OCI-LY7 (cell line): ENCODE measurements at places on chromosomes 12 and 14.
A peak's percentile ranks its signal among the peaks of the same experiment; 100 is the strongest.

DNA sequence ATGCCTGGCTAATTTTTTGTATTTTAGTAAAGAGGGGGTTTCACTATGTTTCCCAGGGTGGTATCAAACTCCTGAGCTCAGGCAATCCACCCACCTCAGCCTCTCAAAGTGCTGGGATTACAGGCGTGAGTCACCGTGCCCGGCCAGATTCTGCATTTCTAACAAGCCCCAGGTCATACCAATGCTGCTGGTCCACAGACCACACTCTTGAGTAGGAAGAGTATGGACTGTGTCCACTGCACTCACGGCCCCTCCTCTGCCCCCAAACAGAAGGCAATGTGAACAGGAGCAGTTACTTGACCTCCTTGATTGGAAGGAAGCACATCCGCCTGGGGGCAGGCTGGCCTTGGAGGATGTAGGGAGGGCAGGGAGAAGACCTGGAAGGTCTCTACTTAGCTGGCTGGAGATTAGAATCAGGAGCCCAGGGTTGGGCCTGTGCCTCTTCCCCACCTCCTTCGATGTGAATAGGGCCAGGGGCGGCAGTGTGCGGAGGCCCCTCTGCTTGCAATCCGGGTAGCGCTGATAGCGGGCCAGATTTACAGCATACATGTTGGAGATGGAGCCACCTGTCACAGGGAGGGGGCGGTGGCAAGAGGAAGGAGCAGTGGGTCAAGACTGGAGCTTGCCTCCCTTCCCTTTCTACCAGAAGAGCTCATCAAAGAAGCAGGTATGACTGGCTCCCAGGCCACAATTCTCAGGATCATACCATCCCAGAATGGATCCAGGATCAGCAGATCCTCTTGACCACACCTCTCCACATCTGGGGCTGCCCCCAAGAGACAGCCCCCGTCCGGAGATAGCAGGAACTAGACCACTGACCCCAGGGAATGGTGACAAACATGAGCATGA lies 9.4 kb upstream of the ZNF740 start:
- no peak for DNase-seq

DNA sequence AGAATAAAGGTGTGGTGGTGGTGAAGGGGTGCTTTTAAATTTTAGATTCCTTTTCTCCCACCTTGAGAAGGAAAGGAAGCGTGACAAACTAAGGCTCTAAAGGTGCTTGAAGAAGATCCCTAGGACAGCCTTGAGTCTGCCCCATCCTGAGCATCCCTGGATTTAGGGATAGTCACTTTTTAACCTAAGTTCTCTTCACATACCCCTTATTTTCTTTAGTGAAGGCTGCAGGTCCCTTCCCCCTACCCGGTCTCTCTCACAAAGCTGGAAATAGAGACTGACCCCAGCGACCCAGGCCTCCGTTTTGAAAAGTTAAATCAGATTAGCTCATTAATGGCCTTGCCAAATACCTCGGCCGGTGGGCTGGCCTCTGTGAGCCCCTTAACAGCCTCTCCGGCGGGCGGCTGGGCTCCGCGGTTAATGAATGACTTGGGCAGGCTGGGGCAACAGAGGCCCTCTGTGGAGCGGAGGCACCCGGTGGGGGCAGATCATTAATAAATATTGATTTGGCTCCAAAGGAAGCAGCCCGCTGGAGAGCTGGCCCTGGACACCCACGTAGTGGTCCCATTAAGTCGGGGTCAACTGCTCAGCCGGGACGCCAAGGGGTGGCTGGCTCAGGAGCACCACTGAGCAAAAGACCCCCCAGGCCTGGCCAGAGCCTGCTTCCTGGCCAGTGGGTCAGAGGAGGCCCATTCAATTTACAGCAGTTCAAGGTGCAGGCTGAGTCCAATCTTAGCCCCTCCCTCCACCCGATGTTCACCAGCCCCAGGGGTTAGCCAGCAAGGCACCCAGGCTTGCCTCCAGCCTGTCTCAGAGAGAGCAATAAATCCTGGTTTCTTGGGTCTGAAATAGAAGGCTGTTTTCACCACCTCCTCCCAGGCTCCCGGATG lies 31.8 kb downstream of the PAH start:
- DNase-seq: no peak

- DNase-seq: no peak
Observed at GRCh38 chr14:61460718-61461611, 139.6 kb downstream of the PRKCH start.

- no peak for DNase-seq
Observed at GRCh38 chr14:72851635-72852034, 42.3 kb downstream of the DPF3 start.

DNA sequence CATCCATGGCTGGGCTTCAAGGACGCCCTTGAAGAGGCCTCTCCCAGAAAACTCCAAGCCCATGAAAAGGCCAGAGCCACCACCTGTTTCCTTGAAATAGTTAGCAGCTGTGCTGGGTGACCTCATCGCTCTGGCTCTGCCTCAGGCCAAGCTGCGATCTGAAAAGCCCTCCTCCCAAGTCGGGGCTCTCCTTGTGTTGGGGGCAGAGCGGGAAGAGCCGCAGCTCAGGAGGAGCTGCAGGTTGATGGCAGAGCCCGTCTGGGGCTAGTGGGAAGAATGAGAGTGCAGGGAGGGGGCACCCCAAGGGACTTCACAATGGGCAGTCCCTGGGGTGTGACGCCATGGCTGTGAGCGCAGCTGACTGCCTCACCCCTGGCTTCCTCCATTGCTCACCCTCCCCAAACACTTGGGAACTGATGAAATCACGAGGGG lies 50.0 kb upstream of the STON2 start:
- no peak for DNase-seq

DNA sequence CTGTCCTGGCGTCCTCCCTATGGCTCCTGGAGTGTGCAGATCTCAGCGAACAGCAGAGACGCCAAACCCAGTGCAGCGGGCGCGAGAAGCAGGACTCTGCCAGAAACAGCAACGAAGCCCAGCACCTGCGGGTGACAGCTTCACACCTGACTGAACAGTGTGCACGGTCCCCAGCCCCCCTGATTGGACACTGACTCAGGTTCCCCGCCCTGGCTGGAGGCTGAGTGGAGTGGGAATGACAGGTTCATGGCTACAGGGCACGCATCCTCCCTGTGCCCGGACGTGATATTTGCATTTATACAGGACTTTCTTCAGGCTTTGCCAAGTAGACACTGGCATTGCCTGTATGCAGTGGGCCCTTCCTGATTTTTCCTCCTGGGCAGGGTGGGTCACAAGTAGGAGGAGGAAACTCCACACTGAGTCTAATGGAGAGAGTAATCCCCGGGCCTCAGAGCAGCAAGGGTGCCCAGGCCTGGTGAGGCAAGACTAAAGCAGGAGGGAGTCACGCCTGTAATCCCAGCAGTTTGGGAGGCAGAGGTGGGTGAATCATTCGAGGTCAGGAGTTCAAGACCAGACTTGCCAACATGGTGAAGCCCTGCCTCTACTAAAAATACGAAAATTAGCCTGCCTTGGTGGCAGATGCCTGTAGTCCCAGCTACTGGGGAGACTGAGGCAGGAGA lies 71.6 kb downstream of the ASCL4 start:
- DNase-seq: no peak

- DNase-seq: no peak
Observed at GRCh38 chr12:3869433-3869832, 3.8 kb downstream of the PARP11 start.

DNA sequence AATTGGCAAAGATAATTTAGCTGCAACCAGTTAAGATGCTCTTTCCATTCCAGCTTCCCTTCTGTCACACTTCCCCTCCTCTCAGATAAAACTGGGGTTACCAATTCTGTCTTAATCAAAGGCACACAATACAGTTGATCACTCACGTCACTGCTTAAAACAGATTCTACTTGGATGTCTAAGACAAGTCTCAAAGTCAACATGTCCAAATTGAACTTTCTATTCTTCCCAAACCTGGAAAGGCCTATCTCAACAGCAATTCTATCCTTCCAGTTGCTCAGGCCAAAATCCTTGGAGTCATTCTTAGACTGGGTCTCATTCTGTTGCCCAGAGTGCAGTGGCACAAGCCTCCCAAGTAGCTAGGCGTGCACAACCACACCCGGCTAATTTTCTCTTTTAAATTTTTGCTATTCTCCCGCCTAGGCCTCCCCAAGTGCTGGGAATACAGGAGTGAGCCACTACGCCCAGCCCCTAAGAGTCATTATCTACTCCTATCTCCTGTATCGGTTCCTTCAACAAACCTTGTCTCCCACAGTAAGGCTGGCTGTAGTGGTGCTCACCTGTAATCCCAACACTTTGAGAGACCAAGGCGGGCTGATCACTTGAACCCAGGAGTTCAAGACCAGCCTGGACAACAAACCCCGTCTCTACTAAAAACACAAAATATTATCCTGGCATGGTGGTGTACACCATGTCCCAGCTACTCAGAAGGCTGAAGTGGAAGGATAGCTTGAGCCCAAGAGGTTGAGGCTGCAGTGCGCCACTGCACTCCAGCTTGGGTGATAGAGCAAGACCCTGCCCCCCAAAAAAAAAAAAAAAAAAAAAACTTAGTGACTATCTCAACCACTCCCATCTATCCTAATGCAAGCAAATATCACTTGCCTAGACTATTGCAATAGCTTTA lies 4.7 kb downstream of the RPS29 start:
- DNase-seq: no peak

- no peak for DNase-seq
Observed at GRCh38 chr12:119258149-119258548, 76.4 kb upstream of the CCDC60 start.

DNA sequence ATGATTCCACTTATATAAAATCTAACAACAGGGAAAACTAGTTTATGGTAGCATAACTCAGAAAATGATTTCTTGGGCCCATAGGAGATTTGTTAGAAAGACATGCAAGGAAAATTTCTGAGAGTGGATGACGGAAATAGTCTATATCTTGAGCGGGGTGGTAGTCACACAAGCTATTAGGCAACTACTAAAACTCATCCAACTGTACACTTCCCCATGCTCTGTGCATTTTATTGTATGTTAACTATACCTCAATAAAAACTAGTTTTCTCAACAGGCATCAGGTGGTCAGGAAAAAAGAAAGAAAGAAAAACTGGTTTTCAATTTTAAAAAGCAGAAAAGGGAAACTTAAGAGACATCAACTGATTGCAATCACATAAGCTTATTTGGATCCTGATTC lies 9.9 kb downstream of the SLC5A8 start:
- no peak for DNase-seq

DNA sequence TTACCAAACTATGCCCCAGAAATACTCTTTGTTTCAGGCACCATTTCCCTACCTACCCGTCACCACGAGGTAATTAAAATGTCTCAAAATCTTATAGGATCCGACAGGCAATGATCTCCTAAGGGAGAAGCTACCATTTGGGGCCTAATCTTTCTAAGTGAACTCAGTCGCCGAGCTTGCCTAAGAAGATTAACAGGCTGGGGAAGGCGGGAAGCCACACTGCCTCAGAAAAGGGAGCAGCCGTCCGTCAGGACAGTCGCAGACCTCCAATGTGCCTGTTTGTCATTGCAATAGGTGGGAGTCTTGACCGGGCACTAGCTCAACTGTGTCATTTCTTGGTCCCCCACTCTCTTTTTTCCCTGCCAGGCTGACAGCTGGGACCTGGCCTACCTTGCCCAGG lies 4.6 kb downstream of the TTC7B start:
- DNase-seq: no peak

GRCh38 chr12:60172266-60173211 lies 576.7 kb downstream of the SLC16A7 start:
- no peak for DNase-seq

DNA sequence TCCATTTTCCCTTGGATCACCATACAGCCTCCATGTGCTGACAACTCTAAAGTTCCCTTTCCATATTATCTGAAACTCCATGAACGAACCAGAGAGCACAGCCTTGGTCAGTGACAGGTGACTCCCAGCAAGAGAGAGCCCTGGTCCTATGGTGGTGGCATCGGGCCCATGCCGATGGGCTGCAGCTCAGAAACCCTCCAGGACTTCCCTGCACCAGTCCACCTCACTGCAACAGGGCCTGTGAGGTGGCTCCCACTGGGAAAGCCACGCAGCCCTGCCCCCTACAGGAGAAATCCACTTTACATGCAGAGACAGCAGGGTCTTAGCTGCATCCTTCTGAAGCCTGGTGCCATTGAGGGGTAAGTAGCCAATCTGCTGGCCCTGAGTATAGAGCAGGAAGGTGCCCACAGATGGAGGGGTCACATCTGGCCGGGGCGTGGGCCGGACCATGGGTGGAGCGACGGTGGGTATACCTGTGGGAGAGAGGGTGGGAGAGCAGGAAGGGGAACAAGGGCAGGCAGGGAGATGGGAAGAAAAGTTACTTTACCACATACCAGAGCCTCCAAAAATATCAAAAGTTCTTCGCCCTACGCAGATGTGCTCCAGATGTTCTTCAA lies 24.7 kb downstream of the RTRAF start:
- DNase-seq: peak; percentile 15

- DNase-seq: peak; percentile 56
Observed at GRCh38 chr14:93207468-93208308, 632 bp downstream of the UBR7 start.

DNA sequence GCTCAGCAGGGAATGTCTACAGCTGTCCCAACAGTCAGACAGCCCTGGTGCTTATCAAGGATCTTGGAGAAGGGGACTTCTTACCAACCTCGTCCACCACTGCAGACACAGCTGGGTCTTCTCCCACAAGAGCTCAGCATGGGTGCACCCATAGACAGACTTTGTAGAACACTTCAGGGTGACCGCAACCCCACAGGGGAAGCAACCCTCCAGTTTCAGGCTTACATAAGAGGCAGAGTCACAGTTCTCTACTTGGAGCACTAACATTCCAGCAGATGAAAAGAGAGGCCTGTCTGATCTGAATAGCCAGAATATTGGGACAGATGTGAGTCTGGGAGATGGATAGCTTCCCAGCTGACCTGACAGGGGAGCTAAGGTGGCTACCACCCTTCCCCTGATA lies 3.5 kb upstream of the CLEC1A start:
- no peak for DNase-seq

- peak; percentile 36 for DNase-seq
Observed at GRCh38 chr14:74459289-74459946, 33.4 kb upstream of the SYNDIG1L start.

- no peak for DNase-seq
Observed at GRCh38 chr12:15152868-15153267, 68.3 kb downstream of the RERG start.

GRCh38 chr14:23513818-23514643 lies 37.5 kb downstream of the ZFHX2 start:
- DNase-seq: no peak
